ENCODE measurements at places on chromosomes 1 and 21. TPM values are rescaled to one million over a fixed set of nuclear protein-coding genes. Genes with fewer than 3 reads are reported as not detected.

The MPL gene
- total RNA-seq: not detected

DNA sequence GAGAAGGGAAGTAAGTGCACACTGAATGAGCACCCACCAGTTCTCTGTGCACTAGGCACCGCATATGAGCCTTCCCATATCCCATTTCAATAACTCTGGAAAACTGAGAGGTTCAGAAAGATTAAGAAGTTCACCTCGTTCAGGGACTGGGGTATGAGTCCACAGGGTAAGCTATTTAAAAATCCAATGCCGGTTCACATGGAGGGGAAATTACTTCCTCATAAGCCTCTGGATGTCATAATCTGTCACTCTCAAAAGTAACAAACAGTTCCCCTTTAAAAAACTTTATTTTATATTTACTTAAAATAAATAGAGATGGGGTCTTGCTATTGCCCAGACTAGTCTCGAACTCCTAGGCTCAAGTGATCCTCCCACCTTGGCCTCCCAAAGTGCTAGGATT is 1.9 kb downstream of the OR2B11 start:
- H3K27ac ChIP-seq: no peak overlapping the region
- H3K4me3 ChIP-seq: no peak overlapping the region
- DNase-seq: no peak
- H3K27me3 ChIP-seq: no peaks in the 10 kb centered on the region
- H3K4me1 ChIP-seq: no peaks in the 10 kb centered on the region
- no peaks in the 10 kb centered on the region for H3K36me3 ChIP-seq

The CLEC20A gene
- not detected for total RNA-seq

The CCDC24 gene
- total RNA-seq: 4.3 TPM

The ANGEL2 gene
- total RNA-seq: 21.6 TPM

The TRIM63 gene
- total RNA-seq: not detected

The NPPB gene
- 333 TPM for total RNA-seq

DNA sequence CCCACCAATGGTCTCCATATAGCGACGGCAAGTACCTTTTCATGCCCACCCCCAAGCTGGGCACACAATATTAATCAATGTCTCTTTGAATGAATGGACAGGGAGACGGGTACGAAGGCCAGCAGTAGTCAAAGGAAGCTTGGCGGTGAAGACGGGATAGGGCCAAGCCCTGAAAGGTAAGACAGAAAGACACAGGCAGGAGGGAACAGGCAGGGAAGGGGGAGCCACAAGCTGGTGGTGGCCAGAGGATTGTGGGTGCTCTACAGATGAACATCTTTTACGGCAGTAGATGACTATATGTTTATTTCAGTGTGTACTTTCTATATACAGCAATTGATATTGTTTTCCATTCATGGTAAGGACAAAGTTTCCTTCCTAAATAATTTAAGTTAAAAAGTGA is 16.3 kb downstream of the CAPZB start:
- H3K27me3 ChIP-seq: no peaks in the 10 kb centered on the region
- peak overlapping the region; percentile 9 for H3K27ac ChIP-seq
- H3K36me3 ChIP-seq: peaks cover 7% of the 10 kb centered on the region
- peaks cover 21% of the 10 kb centered on the region for H3K4me1 ChIP-seq

The KCNJ15 gene
- 1.8 TPM for total RNA-seq

DNA sequence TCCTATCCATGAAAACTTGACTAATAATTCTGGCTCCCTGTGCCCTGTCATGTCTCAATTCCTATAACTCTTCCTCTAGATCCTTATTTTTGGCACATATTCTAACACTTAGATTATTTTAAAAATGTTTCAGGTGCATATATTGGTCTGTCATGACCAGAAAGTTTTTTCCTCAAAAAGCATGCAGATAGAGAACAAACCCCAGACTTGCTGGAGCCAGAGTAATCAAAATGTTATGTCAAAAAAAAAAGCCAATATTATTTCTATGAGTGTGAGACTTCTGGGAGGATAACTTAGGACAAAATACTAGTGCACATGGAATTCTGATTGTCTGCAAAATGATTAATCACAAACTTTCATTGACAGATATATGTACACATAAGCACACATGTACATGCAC is 135.1 kb upstream of the MROH9 start:
- no peak overlapping the region for H3K27ac ChIP-seq
- DNase-seq: no peak
- H3K4me3 ChIP-seq: no peak overlapping the region
- H3K27me3 ChIP-seq: no peaks in the 10 kb centered on the region
- no peaks in the 10 kb centered on the region for H3K4me1 ChIP-seq

The PTGFRN gene
- total RNA-seq: 157 TPM

- H3K4me1 ChIP-seq: peaks cover 18% of the 10 kb centered on the region
- peaks cover 18% of the 10 kb centered on the region for H3K27me3 ChIP-seq
- no peak overlapping the region for H3K4me3 ChIP-seq
- DNase-seq: no peak
- no peak overlapping the region for H3K27ac ChIP-seq
These were observed 37.5 kb upstream of the HHAT start for GRCh38 chr1:210291081-210291764.

The AMY1B gene
- total RNA-seq: not detected

DNA sequence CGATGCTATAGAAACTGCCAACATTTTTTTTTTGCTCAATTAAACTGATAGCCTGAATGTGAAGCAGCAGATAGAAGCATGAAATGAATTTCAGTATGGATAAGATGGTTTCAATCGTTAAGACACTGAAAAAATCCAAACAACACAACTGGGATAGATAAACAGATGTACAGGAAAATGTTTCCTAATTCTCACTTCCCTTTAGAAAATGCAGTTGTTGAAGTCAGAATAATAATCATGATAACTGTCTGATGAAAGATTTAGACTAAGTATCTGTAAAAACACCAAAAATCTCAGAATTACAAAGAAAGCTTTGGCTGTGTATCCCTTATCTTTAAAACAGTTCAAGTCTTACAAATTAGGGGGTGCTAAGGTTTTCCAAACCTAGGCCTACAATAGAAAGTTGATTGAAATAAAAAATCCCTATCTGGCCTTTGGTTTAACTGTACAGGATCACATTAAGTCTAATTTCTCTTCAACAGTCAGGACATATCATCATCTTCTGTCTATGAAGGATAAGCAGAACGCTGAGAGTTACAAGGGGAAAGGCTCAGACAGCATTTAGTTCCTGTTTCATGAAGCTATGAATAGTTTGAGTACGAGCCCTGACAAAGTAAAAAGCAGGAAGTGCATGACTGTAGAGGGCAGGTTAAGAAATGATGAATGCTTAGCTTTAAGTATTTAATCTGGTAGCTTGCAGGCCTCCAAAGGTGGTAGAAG is 203.2 kb downstream of the APP start:
- H3K4me3 ChIP-seq: no peak overlapping the region
- H3K36me3 ChIP-seq: peaks cover 11% of the 10 kb centered on the region
- no peaks in the 10 kb centered on the region for H3K27me3 ChIP-seq
- peak; percentile 11 for DNase-seq
- peaks cover 12% of the 10 kb centered on the region for H3K4me1 ChIP-seq
- H3K27ac ChIP-seq: no peak overlapping the region

DNA sequence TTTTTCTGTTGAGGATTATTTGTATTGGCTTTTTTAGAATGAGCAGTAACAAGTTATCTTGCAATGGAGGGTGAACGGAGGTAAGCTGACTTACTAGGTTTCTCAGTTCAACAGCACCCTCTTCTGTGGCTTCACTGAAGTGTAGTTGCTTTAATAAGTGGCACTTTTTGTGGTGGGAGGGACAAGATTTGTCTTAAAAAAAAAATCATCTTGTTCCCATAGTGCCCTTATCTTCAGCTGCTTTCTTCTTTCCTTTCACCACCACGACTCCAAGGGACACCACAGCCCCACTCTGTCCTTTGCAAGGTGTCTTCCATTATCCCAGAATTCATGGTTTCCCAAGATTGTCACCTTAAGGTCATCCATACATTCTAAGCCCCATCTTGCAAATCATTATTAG is 92.9 kb downstream of the PIGK start:
- no peaks in the 10 kb centered on the region for H3K4me1 ChIP-seq
- DNase-seq: peak; percentile 54
- H3K27ac ChIP-seq: no peak overlapping the region
- H3K27me3 ChIP-seq: no peaks in the 10 kb centered on the region

- no peaks in the 10 kb centered on the region for H3K36me3 ChIP-seq
- DNase-seq: peak; percentile 36
- peaks cover 41% of the 10 kb centered on the region for H3K4me1 ChIP-seq
These were observed 53.0 kb downstream of the SLC45A1 start for GRCh38 chr1:8370905-8371315.

DNA sequence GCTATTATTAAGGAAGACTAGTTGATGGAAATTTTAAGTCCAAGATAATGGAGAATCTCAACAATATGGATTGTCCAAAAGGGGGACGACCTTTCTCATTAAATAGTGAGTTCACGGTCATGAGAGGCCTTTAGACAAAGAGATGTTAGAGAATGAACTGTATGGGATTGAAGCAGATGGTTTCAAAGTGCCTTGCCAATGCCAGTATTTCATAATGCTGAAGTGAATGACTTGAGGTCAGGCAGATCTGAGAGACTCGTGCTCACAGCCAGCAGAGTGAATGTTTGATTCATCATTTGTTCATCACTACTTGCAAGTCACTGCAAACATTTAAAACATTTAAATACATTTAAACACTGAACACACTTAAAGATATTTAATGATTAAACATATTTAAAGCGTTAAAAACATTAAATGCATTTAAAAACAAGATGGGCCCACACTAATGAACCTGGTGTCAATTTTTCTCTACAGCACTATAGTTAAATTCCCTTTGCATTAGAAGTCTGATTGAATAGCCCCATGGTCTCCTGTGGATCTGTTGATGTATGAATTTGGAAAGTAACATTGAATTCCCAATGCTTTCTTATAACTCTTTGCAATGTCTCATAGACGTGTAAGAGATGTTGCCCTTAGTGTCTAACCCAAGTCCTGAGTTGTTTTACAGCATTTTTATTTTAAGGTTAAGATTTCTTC is 80.7 kb downstream of the TGFB2 start:
- H3K4me1 ChIP-seq: peaks cover 31% of the 10 kb centered on the region
- no peak overlapping the region for H3K4me3 ChIP-seq
- DNase-seq: peak; percentile 84
- no peaks in the 10 kb centered on the region for H3K27me3 ChIP-seq
- peak overlapping the region; percentile 0 for H3K27ac ChIP-seq

DNA sequence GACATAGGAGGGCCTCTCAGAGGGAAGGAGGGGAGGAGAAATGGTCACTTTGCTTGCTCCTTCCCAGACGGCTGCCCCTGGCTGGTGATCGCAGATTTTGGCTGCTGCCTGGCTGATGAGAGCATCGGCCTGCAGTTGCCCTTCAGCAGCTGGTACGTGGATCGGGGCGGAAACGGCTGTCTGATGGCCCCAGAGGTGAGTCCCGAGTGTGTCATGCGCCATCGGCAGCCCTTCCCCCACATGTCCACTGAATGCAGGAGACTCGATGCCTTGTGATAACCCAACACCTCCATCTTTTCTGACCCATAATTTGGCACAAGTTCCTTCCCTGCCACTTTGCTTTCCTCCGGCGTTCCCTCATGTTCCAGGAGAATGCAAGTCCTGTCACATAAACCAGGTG is 12.7 kb downstream of the DDOST start:
- H3K27ac ChIP-seq: no peak overlapping the region
- peaks cover 38% of the 10 kb centered on the region for H3K36me3 ChIP-seq
- H3K4me1 ChIP-seq: no peaks in the 10 kb centered on the region
- DNase-seq: no peak
- H3K27me3 ChIP-seq: no peaks in the 10 kb centered on the region
- no peak overlapping the region for H3K4me3 ChIP-seq

GRCh38 chr21:16308269-16308668 is 578.5 kb downstream of the USP25 start:
- H3K27ac ChIP-seq: peak overlapping the region; percentile 77
- no peaks in the 10 kb centered on the region for H3K36me3 ChIP-seq
- no peaks in the 10 kb centered on the region for H3K27me3 ChIP-seq
